ENCODE measurements at places on chromosomes 7 and 10.

GRCh38 chr7:142750321-142750938, 1.2 kb downstream of the PRSS1 start:
- DNase-seq: no peak

DNA sequence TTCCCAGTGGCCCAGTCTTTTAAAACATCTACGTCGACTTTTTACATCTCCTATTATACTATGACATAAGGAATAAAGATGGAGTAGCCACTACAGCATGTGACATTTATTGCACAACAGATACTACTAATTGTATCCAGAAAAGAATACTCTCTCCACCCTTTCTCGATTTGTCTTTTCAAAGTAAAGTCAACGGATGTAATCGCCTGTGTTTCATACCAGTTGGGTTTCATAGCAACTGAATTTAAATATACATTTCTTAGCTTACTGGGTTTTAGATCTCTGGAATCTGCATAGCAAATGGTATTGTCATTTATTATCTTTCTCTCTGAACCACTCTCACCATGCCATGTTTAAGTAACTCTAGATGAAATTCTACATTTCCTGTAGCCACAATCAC, 86.4 kb upstream of the TRIL start:
- DNase-seq: no peak

DNA sequence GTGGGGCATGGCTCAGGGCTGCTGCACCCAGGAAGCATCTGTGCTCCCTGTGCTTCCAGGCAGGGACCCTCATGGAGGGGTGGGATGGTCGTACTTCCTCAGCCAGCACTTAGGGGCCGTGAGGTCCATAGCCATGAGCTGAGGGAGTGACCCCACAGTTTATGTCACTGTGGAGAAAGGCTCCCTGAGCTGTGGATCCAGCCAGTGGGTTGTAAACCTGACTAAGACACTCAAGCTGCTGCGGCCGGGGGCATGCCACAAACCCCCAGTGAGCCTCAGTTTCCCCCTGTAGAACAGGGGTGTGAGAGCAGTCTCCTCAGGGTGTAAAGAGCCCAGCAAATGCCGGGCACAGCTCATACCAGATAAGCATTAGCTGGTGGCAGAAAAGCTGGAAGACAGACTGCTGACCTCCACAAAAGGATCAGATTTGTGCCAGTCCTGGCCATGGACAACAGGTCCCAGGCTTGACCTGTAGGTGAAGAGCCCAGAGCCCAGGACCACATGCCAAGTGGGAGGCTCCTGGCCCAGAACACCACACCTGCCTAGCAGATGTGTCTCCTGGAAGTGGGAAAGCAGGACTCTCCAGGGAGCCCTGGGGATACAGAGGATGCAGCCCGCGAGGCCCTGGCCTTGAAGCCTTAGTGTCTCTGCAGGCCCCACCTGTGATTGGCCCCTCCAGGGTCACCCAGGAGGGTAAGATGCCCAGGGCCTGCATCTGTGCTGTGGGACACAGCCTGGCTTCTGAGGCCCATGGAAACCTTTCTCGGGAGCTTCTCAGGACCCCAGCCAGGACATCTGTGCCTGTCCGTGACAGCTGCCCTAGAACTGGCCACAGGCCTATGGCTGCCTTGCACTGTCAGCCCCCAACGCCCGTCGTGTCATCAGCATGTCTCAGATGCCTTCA, 78.1 kb upstream of the RET start:
- DNase-seq: no peak

- DNase-seq: peak; percentile 74
These were observed 24.5 kb upstream of the GRB10 start for GRCh38 chr7:50807026-50807730.

GRCh38 chr10:6176691-6177231, 26.0 kb upstream of the PFKFB3 start:
- peak; percentile 83 for DNase-seq

GRCh38 chr10:95356-96115, 39.7 kb upstream of the ZMYND11 start:
- no peak for DNase-seq

- DNase-seq: no peak
These were observed 98.2 kb upstream of the PDGFA start for GRCh38 chr7:617614-618538.

DNA sequence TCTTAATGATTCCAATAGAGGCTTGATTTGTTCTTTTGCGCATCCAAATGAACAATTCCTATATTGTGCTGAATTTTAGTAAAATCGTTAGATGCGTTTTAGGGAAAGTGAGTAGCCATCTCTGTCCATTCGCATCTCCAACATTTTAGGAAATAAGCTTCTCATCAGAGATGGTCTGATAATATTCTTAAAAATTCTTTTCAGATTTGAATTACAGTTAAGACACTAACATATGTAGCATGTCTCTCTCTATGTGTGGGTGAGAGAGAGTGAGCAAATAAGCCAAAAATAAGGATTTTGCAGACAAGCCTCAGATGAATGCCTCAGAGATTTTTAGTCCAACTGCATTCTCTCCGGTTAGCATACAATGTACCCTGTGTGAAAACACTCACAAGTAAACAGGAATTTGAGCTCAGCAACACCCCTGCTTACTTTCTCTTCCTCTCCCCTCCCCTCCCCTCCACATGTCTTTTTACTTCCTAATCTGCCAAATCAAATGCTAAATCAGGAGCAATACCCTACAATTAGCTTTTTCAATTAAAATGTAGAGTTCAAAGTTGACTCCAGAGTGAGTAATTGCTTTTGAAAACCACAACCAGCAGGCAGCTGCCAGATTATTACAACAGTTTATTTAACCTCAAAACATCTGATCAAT, 354.4 kb downstream of the CRPPA start:
- peak; percentile 36 for DNase-seq

- DNase-seq: peak; percentile 30
These were observed 8.3 kb upstream of the SMKR1 start for GRCh38 chr7:129494041-129494440.

DNA sequence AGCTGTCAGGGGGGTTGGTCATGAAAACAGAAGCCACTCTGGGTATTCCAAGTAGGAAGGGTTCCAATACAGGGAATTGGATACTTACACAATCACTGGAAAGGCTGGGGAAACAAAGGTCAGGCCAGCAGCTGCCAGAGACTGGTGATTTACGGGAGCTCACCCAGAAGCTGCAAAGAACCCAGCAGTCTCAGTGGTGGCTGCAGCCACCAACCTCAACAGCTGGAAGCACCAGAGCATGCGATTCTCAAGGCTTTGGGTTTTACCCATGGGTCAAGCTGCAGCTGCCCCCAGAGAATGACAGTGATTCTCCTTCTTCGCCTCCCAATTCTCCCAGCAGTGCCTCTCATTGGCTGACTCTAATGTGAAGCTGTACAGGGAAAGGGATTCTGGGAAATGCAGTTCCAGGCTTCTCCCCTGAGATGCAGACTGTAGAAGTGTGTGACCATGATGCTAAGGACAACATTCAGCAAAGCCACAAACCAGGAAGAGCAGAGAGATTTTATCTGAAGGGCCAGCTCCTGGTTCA, 107.2 kb upstream of the TCF7L2 start:
- peak; percentile 35 for DNase-seq

DNA sequence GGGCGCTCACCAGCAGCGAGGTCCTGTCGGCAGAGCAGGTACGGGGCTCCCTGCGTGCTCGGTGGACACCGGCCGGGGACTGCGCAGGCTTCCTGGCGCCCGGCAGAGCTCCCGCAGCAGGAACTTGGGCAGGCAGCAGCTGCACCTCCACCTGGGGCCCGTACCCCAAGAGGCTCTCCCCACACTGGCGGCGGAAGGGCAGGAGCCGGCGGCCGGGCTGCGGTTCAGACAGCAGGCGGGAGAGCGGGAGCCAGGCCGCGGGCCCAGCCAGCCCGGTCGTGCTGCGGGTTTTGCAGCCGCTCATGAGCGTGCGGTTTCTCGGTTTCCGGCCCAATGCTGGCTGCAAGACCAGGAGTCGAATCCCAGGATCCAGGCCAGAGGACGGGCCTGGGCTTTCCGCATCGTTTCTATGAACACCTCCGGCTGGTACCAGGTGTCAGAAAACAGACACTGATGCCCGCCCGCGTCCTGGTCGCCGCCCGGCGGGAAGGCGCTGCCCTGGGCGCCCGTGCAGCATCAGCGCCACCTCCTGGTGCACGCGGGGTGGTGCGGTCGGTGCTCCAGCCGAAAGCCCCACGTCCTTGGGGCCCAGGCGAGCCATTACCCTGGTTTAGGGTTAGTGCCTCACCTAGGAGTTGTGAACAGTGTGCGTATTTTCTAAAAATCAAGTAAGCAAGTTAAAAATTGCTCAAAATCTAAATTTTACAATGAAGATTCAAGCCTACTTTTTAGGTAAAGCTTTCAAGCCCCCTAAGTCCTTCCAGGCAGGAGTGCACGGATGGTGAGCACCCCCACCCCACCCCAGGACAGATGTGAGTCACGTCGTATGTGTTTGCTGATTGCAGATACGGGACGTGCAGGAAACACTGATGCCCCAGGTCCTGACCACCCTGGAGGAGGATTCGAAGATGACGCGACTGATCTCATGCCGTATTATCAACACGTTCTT, 47.4 kb upstream of the PRKAR1B start:
- no peak for DNase-seq

DNA sequence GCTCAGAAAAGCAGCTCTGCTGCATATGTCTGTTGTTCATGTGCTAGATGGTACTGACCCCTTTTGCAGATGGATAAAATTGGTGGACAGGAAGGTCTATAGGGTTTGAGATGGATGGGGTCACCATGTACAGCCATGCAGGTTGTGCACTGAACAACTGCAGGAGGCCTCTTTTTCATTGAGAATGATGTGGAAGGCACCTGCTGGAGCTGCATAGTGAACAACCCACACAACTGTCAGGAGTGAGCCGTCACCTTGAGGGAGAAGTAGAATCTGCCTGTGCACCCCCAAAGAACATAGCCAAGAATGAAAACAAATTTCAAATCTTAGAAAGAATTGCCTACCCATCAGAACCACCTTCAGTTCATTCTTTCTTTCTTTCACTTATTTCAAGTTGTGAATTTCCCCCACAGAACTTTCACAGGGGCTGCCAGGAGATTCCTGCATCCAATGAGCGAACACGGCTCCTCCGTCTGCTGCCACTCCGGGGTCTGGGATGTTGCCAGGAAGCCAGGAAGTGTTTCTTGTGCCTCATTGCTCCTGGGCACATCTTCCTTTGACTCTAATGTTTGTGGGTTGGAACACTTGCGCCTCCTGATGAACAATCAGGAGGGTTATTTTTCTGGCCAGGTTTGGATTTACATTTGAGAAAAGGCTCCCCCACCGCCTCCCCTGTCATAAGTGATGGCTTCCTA, 53.7 kb upstream of the DOCK1 start:
- DNase-seq: no peak

- peak; percentile 78 for DNase-seq
These were observed 38.5 kb downstream of the PYROXD2 start for GRCh38 chr10:98376485-98376884.

DNA sequence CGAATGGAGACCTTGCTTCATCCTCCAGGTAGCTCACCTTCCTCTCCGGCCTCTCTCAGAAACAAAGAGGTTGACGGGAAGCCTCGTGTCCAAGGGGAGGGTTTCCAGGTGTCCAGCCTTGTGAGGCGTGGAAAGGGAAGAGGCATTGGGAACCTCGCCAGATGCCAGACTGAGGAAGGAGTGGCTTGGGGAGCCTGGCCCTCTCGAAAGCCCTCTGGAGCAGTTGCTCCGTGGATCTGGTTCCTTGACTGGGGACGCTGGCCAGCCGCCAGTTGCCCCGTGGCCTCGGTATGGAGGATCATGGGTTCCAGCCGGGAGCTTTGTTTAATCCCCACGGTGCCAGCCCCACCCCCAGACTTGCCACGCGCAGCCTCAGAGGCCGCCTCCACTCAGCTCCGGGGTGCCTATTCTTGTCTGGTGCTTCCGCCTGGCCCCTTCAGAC, 30.3 kb upstream of the SUN1 start:
- peak; percentile 56 for DNase-seq

DNA sequence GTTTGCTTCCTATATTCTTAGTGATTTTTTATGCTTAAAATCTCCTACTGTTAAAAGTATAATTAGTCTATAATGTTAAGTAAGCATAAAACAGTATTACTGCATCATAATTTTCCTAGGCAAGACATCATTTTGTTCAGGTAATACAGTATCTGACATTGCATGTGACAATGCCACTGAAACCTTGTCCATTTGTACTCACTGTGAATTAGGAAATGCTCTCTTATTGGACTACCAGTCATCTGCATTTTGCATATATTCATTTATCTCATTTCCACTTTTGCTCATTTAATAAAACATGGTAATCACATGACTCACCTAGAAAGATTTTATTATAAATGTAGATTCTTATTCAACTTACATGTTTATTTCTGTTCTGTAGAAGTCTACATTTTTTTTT, 379.1 kb downstream of the ETV1 start:
- DNase-seq: no peak

- DNase-seq: no peak
These were observed 34.7 kb downstream of the PRSS2 start for GRCh38 chr7:142805350-142806021.

- no peak for DNase-seq
These were observed 38.4 kb downstream of the CHST3 start for GRCh38 chr10:72002354-72003295.

DNA sequence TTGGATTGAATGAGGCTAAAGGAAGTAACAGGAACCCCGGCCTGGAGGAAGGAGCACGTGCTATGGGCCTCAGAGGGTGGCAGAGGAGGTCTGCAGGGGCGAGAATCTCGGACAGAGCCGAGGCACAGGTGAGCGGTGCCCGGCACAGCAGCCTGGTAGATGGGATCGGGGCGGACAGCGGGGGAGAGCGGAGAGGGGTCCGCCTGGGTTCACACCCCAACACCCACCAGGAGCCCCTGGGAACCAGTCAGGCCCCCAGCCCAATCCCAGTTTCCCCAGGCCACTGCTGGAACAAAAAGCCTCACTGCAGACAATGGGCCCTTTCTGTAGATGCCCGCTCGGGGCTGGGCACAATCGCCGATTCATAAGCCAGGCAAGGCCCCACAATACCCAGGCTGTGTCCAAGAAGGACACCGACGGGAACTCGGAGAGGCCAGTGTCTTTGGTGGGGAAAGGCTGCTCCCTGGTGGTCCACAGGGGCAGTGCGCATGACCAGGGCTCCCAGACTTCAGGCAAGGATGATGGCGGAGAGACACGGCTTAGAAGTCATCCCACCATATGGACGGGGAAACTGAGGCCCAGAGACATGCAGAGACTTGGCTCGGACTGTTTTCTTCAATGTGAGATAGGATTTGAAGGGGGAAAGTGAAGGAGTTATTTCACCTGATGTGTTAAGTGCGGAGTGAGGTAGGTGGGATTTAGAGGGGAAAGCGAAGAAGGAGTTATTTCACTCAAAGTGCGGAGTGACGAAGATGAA, 106.9 kb upstream of the GPR26 start:
- DNase-seq: peak; percentile 10

DNA sequence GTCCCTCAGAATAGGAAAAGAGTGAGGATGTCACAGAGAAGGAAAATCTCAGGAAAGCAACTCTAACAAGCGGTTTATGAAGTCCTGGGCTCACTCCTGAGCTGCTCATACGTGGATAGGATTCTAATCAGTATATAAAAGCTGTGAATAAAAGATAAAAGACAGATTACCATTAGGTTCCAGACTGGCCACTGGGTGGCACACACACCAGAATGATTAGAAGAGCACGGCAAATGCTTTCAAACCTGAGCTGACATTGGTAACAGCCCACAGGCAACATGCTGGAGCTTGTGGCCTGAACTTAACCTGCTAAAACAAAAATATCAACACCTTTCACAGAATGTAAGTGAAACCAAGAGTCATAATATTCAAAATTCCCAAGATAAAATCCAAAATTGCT, 370.8 kb downstream of the GRID1 start:
- DNase-seq: peak; percentile 21

Data from renal cortical epithelial cell (primary cell).